ENCODE measurements at places on chromosomes 3 and 15.
A peak's percentile ranks its signal among the peaks of the same experiment; 100 is the strongest.

DNA sequence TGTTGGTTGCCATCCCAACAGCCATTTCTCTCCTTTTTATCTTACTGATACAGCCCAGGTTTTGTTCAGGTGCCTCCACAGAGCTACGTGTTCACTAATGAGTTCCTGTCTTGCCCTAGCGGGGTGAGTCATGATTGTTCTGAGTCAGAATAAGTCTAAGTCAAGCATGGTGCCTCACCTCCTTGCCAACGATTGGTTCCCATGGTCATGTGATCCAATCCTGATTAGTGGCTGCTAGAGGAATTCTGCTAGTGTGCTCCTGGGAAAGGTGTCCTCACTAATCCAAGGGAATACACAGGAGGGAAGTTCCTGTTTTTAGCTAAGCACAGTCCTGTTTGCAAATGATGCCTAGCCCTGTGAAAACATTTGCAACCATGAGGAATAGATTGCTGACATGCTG is 99.8 kb downstream of the NSUN3 start:
- DNase-seq = no peak

DNA sequence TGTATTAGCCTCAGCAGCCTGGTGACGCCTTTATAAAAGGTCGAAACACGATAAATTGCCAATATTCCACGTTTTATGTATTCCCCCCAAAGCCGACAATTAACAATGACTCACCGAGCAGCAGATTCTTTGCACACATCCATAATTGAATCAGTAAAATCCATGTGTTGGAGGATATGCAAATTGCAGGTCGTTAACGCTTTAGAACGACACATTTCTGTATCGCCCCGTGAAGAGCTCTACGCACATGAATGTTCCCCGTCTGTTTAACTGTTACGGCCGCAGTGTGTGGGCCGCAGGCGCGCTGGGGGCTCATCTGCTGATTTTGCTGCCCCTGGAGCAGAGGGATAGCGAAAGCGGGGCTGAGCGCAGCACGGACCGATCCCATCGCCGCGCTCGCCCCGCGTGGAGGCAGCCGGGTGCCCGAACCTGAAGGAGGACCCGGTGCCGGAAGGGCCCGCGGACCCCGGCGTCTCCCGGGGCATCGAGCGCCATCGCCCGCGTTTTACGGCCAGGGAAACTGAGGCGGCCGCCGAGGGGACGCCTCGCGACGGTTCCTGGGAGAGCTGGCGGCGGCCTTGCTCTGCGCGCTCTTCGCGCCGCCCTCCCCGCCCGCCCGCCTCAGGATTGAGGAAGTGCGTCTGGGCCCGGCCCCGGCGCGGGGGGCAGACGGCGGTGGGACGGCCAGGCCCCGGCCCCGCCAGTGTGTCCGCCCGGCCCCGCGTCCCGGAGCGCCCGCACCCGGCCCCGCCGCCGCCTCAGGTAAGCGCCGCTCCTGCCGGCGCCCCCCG is at the start of gene LRRK1:
Gene LRRK1 (plus strand): TSS at position 668 of the 791 bp plus-strand sequence. CDS start 5,276 bp downstream, outside the sequence.
- DNase-seq = no peak

DNA sequence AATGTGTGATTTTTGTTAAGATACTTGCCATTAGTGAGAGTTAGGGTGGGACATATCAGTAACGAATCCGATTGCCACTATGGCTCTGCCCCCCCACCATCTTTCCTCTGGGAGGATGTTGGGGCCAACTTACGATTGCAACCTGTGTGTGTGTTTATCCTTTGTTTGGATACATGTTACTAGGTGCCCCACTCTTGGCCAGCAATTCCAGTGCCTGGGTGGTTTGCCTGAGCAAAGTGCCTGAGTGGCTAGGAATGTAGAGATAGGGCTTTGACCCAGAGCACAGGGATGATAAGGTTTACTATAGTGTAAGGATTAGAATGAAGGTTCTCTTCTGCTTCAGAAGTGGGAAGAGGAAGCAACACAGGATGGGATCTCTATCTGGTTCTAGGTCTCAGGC is 231.8 kb downstream of the TP63 start:
- DNase-seq = no peak

GRCh38 chr15:38482572-38482971 is 28.6 kb downstream of the FAM98B start:
- no peak for DNase-seq

- DNase-seq = no peak
Measured at GRCh38 chr3:148319161-148319915, 378.4 kb upstream of the AGTR1 start.

GRCh38 chr3:185063431-185063830 is 89.4 kb downstream of the C3orf70 start:
- DNase-seq = no peak

- DNase-seq = no peak
Measured at GRCh38 chr15:53520996-53521395, 238.5 kb downstream of the WDR72 start.

GRCh38 chr3:161264852-161265251 is 43.7 kb downstream of the NMD3 start:
- no peak for DNase-seq

DNA sequence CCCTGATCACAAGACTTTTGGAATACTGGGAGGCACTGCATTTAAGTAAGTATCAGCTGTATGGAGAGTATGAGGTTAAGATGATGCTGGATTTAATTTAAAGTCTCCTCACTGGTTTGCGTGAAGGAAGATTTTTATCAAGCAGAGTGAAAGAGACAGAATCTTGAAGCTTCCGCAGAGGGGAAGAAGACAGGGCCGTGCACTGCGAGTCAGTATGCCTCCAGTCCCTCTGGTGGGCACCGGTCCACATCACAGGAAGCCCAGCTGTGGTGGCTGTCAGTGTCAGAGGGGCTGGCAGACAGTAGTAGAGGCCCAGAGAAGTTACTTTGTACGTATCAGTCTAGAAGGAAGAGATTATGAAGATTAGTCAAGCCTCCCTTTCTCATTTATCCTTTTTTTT is 379.0 kb upstream of the TPRG1 start:
- DNase-seq = no peak

DNA sequence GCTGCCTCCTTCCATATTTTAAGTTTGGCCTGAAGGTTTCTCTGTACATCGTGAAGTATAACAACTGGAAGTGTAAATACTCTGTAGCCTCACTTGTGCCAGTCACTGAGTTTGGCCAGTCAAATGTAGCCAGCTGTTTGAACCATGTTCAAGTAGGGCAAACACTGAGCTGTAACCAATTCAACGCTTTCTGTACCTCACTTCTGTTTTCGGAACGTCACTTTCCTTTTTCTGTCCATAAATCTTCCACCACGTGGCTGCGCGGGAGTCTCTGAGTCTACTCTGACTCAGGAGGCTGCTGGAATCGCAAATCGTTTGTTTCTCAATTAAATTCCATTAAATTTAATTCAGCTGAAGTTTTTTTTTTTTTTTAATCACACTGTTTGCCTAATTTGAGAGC is 88.8 kb upstream of the RARB start:
- DNase-seq = no peak

DNA sequence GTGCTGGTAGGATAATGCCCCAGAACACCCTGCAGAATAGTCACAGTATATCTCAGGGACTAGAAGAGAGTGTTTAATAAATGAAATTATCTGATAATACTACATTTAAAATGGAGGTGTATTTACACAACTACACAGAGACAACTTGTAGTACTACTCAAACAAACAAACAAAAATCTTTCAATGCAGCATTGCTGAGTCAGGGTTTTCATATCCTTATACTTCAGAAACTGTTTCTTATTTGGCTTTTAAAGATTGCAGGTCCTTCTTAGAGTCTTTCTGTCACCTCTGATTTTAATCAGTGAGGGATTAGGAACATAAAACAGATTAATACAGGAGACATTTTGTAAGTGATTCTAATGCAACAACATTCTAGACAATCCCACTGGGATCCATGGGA is 57.4 kb downstream of the EPHA3 start:
- no peak for DNase-seq

- no peak for DNase-seq
Measured at GRCh38 chr3:12299026-12299425, 10.2 kb downstream of the PPARG start.

DNA sequence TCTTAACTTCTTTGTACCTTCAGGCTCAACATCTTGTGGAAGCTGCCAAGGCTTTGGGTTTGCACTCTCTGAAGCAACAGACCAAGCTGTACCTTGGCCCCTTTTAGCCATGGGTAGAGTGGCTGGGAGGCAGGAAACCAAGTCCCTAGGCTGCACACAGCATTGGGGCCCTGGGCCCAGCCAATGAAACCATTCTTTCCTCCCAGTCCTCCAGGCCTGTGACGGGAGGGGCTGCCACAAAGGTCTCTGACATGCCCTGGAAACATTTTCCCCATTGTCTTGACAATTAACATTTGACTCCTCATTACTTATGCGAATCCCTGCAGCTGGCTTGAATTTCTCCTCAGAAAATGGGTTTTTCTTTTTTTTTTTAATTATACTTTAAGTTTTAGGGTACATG is 253.1 kb upstream of the GADL1 start:
- no peak for DNase-seq

GRCh38 chr3:108953210-108953609 is 469 bp downstream of the GUCA1C start:
- no peak for DNase-seq

DNA sequence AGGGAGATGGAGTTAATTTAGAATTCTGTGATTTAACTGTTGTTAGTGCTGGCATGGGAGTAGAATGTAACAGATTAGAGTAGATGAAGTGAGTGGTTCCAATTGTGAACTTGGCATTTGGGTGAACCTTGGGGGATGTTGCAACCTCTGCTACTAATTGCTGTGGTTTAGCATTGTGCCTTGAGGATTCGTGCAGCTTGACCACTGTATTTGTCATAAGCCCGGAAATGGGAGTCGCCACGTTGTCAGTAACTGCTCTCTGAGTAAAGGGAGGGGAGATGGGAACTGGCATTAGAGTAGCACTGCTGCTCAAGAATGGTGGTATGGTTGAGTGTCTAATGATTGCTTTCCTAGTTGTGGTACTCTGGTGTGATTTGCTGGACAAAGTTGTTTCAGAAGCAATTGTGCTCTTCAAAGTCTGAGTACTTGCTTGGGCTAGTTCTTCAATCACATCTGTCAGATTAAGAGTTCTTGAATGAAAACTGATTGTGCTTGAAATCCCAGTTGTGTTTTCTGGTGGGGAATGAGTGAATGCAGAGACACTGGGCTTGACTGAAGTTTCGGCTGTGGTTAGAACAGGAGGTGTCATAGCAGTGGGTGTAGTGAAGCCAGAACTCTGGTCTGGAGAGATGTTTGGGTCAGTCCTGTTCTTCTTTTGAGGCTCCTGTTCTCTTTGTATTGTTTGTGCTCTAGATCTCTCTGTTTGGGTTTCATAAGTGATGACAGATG is 15.4 kb downstream of the IGSF10 start:
- DNase-seq = peak; percentile 76

DNA sequence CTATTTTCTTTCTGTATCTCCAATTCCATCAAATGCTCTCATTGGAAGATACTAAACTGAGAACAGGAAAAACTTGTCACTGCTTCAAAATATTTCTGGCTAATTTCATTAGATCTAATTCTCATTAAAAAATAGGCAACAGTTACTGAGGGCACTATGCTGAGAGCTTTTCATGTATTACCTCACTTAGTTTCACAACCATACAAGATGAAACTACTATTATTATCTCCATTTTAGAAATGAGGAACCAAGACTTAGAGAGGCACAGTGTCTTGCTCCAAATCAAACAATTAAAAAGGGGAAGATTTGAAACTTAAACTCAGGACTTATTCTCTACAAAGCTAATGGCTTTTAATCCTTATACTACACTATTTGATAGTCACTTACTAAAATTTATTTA is 7.2 kb upstream of the OTOL1 start:
- no peak for DNase-seq

GRCh38 chr3:127107002-127107401 is 85.9 kb upstream of the PRR23E start:
- no peak for DNase-seq

GRCh38 chr3:14208977-14209394 is 30.4 kb downstream of the LSM3 start:
- no peak for DNase-seq

DNA sequence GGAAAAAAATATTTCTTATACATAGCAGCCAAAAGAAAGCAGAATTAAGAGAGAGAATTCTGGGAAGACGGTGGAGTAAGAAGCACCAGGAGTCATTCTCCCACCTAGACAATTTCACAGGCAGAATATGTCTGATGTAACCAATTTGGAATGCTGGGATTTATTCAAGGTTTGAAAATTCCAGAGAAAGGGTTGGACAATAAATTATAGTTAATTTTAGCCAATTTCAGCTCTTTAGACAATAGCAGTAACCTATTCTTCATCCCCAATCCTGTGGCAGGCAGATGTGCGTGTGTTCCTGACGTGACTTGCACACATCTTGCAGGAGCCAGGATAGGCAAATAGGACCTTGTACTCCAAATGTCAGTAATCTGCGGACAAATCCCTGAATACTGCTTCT is 541.0 kb upstream of the NAALADL2 start:
- DNase-seq = no peak

DNA sequence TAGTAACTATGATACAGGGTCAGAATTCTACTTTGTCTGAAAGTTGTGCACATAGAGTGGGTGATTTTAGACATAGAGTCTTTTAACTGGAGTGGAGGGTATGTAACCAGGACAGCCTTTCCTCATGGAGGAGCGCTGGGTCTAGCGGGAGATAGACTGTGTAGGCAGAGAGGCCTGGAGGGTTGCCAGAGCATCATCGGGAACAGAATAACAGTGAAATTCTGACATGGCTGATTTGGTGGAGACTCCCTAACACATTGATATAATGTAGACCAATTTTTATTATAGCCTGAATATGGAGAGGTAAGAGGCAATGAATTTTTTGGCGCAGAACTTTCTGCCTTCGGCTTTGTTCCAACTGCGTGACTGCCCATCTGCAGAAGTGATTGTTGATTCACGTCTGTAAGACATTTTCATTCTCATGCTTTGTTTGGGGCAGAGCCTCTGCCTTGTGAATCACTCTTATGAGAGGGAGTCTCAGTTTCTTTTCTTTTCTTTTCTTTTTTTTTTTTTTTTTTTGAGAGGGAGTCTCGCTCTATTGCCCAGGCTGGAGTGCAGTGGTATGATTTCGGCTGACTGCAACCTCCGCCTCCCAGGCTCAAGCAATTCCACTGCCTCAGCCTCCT is 16.0 kb downstream of the LPP start:
- no peak for DNase-seq

- DNase-seq = no peak
Measured at GRCh38 chr3:187738071-187738330, 7.3 kb downstream of the BCL6 start.

DNA sequence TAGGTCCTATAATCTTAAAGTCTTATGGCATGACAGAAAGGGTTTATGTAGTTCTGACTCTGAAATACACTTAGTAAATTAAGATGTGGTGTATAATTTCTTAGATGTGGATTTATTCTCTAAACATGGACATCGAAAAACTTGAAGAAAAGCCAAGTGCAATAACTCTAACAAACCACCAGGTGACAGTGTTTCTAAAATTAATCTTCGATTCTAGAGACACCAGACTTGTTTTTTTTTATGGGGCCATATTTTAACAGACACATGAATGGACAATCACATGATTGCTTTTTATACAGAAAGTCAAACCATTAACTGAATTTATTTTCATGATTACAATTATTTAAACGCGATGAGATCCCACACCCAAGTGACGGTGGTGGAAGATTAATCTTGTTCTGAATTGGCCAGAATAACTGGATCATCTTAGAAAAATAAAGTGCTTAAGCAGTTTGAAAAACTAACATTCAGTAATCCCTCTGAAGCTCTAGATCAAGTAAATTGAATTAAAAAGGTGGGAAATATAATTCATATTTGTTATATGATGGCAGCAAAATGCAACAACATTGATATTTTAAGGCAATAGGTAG is 305.1 kb downstream of the LSAMP start:
- peak; percentile 59 for DNase-seq
